Urothelium cell line (cell line): ENCODE measurements at places on chromosomes 2 and 18.

- peak; percentile 83 for DNase-seq
These were observed 532.8 kb downstream of the FBXO15 start for GRCh38 chr18:73614812-73615211.

- no peak for DNase-seq
These were observed 118.5 kb upstream of the COL5A2 start for GRCh38 chr2:189298038-189298437.

DNA sequence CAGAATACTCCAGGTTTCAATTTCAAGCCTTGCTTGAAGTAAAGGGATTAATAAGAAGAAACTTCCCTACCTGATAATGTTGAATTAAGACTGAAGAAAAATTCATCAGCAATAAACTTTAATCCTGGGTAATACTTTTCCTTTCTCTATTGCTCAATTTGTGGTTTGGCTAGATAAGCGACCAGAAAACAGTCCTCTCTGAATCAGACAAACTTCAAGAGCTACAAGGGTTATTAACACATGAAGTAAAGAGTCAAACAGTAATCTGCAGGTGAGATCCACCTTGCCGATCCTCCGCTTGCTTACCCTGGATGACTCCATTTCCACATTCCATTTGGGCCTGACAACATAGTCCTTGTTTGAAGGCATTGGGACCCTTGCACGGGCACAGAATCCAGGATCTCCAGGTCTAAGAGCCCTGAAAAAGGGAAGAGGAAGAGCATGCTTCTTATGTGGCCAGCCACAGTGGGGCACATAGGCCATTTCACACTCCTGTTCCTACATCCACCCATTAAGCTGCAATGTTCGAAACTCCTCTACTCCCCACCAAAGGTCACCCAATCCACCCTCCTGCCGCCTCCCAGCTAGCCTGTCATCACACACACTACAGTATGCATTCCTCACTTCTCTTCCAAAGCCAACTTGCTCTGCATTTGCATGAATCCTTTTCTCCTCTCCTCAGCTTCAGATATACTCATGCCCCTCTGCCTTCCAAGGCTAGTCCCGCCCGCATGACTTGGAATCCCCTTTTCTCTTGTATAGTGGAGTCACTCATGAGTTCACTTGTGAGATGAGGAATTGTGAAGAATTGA is 39.8 kb downstream of the IWS1 start:
- no peak for DNase-seq

DNA sequence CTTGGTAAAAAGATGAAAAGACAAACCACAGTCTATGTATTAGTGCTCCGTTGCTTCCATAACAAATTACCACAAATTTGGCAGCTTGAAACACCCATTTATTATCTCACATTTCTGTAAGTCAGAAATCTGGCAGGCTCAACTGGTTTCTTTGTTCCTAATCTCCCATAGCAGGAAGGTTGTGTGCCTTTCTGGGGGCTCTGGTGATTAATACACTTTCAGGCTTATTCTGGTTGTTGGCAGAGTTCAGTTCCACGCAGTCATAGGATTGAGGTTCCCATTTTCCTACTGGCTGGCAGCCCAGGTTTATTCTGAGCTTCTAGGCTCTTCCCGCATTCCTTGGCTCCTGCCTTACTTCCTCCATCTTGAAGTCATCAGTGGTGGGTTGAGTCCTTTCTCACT is 189.3 kb downstream of the ANAPC1 start:
- DNase-seq: peak; percentile 69

DNA sequence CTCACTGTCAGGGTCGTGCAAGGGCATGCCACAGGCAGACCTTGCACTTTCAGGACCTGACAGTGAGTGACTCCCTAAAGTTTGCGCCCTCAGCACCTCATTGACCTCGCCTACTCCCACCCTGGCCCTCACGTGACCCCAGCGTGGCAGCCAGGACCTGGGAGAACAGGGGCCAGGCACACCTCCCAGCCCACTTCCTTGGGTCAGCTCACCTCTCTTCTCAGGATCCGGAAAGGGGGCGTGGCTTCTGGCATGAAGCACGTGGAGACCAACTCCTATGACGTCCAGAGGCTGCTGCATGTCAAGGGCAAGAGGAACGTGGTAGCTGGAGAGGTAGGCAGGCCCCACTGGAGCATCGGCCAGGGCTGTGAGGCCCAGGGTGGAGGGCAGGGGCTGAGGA is 8.8 kb downstream of the VIL1 start:
- no peak for DNase-seq

- DNase-seq: no peak
These were observed 102.9 kb downstream of the OSR1 start for GRCh38 chr2:19255481-19255880.

DNA sequence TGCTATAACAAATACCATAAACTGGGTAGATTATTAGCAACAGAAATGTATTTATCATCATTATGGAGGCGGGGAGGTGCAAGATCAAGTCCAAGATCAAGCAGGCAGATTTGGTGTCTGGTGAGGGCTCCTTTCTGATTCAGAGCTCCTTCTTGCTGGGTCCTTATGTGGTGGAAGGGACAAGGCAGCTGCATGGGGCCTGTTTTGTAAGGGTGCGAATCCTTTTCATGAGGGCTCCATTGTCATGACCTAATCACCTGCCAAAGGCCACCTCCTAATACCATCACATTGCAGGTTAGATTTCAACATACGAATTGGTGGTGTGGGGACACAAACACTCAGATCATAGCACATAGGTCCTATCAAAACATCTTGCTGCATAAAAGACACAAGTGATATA is 84.4 kb upstream of the CCDC150 start:
- DNase-seq: no peak

DNA sequence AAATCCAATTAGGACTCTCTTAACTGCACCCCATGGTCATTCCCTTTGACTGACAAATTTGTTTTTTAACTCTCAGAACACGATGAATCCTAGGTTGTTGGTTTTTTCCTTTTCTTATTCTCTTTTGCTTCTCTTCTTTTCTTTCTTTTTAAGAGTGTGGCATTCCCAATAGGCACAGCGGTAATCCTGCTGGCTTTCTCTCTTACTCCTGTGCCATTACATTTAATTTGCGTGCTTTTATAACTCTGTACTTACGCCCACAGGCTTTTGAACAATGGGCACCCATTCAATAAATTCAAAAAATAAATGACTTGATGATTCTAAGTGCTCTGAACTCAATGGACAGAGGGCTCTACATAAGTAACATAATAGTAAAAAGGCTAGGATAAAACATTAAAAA is 189.0 kb upstream of the SMAD7 start:
- DNase-seq: no peak

DNA sequence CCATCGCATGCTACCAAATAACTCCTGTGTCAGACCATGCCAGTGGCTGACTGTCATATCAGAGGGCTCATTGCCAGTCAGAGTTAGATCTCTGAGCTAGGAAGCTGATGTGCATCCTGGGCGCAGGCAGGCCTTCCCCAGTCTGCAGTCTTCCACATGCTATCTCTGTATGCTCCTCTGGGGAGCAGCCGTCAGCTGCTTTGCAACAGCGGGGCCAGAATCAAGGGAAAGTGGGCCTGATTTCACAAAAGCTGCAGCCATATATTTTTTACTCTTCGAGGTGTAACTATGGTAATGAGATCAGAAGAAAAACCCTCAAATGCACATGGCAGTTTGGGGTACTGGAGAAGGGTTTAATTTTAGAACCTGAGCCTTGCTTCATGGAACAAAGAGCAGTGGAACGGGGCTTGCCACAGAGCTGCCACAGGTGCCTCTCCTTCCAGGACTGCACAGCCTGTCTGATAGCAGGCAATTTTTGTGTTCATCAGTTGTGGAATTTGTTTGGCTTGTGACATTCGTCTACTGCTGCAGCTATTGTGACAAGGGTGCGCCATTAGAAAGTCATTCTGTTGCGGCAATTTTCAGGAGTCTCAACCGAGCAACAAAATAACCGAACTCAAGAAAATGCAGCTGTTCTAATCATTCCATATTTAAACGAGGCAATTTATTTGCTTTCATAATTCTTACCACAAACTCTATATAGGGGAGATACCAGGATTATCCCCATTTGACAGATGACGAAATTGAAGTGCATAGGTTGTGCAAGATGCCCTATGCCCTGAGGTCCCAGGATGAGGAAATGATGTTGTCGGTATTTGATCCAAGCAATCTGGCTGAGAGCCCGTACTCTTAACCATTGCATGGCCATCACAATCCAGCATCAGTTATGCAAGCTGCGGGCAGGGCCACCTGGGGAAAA is 109.6 kb upstream of the CYRIA start:
- no peak for DNase-seq

GRCh38 chr2:239441261-239442078 is 40.6 kb upstream of the HDAC4 start:
- DNase-seq: no peak

- no peak for DNase-seq
These were observed 116.3 kb upstream of the TTN start for GRCh38 chr2:178923546-178923945.

DNA sequence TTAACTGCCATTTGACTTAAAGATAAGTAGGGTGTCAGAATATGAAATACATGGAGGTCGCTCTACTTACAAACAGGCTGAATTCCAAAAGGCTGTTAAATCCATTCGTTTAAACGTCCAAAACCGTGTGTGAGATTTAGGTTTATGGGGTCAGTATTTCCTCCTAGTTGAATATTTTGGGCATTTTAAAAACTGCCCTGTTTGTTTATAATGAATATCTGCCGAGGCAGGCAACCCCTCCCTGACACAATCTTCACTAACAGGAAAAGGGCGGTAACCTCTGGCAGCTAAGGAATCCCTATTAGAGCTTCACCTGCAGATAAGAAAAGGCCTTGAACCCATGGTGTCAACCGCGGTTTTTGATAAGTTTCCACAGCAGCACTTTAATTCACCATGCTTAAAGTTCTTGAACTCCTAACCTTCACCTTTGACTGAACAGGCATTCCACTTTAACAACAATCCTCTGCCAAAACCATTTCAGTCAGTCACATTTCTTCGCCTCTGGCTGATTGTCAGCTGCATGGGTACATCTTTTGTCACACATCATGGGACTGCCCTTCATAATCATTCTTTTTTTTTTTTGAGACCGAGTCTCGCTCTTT is 17.8 kb downstream of the TRAK2 start:
- no peak for DNase-seq

DNA sequence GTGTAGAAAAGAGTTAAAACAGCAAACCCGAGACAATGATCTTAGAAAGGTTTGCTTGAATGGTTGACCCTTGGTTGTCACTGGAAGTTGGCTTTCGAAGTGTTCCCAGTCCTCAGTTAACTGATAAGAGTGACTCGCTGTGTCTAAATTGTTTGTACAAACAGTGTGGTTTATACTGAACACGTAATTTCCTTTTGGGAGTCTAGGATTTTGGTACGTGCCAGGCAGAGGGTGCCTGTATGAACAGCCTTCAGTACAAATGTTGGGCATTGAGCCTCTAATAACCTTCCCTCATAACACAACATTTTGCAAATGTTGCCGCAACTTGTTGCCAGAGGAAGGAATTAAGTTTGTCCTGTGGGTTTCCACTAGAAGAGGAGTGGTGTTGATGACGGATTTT is 95.8 kb upstream of the DPP10 start:
- no peak for DNase-seq

DNA sequence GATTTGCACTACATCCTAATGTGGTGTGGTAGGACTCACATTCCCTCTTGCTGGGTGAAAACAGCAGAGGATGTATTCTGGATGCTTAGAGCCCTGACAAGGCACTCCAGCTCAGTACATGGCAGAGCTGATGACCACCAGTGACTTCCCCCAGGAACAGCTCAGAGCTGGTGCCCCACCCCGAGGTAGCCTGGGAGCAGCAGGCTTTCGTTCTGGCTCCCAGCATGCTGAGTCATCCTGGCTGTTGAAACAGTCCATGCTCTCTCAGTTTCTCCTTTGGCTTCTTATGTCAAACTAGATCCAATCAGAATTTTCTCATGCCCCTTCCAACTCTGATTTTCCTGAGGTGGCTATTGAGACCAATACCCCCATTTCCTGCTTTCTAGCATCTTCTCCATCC is 438.2 kb downstream of the NBAS start:
- DNase-seq: no peak

- DNase-seq: no peak
These were observed 25.7 kb downstream of the TMEM177 start for GRCh38 chr2:119704670-119705120.

DNA sequence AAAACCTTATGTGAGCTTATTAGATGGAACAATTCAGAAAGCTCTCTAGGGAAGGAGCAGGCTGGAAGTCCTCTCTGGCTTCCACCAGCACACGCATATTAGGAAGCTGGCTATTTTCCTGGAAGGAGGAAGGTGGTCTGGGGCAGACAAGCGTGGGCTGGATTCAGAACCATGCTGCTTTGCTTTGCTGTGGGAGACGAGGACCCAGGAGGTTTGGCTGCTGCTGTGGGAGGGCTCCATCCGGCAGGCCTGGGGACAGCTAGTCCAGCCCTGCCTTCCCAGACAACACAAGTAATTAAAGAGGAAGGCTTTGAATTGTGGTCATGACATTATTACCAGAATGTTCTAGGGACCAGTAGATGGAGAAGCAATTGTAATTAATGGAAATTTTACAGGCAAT is 238.8 kb upstream of the MYT1L start:
- DNase-seq: no peak

DNA sequence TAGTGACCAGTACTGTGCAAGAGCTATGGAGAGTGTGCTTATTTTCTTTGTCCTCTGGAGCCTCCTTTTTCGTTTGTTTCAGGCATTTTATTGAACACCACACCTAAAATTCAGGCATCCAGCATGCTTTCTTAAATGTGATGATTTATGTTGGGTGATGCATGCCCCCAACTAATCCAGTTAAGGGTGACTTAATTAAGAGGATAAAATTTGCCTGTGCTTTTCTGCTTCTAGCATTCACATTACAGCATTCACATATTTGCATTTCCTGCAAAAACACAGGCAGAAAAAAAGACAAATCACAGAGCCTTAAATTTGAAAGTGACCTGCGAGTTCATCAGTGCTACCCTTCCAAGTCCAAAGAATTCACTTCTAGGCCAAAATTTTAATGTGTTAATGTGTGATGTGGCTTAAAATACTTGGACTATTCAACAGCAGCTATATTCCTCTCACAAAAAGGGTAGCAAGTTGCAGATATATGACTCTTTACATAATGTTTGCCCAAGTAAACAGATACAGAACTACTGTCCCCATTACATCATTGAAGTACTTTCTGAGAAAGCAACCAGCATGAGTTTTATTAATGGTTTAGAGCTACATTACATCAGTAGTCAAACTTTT is 286.5 kb downstream of the THSD7B start:
- no peak for DNase-seq

DNA sequence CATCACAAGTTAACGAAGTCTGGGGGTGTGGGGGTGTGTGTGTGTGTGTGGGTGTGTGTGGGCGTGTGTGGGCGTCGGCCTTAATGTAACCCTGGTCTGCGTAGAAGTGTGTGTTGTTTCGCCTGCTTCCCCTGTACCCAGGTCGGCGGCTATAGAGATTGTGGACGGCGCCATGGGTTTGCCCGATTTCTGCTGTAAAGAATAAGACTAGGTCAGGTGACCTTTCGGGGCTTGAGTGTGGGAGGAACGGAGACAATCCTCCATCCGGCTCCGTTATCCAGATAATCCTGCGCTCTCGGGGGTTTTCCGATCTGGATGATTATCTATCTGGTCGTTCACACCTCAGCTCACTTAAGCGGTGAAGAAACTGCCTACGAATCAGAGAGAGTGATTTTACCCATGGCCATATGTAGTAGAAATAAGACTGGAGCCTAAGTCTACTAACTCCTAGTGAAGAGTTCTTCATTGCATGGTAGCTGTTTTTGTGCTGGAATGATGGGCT is 543 bp downstream of the HADHB start:
- DNase-seq: peak; percentile 25
